ENCODE measurements at places on chromosomes 1 and 21. TPM values are rescaled to one million over a fixed set of nuclear protein-coding genes. Genes with fewer than 3 reads are reported as not detected.

DNA sequence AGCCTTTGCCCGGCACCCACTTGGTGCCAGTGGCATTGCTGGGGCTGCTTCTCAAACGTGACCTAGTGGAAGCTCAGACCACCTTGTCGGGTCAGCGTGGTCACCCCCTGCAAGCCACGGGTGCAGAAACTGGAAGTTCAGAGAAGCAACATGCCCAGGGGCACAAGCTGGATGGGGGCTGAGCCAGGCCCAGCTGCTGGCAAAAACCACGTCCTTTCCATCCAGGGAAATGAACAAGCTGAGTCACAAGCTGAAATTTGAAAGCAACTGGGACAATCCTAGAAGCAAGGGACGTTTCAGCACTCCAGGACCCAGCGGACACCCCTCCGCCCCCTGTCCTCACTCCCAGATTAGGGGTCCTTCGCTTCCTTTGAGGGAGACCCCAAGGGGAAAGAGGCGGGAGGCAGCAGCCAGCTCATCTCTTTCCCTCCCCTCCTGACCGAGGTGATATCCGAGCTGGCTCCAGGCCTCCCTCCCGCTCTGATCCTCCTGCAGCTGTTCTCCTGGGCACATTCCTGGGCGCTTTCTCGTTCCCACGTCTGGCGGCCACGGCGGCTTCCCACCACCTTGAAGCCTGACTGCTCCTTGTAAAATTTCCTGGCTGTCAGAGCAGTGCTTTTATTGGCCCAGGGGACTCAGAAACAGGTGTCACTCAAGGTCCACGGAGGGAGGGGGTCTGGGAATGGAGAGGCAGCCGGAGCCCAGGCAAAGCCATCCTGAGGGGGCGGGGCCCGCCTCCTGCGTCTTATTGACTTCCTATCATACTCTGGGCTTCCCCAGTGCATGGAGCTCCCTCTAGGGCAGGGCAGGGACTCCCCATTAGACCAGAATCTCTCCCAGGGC, 62.8 kb downstream of the PAX7 start:
- DNase-seq, result no peak

C4BPA gene
- total RNA-seq, result 7.5 TPM

AK5 gene
- total RNA-seq, result 111 TPM

DNA sequence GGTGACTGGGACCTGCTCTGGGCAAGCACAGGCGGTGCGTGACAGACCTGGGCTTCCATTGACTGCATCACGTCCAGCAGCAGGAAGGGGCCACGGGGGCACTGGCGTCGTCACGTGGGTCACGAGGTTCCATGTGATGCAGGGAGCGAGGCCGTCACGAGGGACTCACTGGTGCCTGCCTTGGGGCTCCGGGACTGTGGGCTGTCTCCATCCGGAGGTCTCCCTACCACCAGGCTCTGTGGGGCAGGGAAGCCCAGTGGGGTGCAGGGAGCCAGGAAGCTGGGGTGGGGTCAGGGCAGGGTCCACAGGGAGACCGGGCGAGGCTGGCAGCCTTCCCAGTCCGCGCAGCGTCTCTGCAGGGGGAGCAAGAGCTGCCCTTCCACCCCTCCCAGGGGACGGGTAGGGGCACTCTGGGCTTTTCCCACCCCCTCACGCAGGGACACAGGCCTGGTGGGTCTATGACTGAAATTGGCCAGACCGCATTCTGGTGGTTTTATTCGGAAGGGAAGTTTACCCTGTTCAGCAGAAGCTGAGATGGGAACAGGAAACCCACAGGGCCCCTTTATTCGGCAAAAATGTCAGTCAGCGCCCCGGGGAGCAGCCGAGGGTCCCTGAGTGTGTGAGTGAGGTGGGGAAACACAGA, 416 bp upstream of the TNFRSF14 start:
- DNase-seq, result peak; percentile 86

DNA sequence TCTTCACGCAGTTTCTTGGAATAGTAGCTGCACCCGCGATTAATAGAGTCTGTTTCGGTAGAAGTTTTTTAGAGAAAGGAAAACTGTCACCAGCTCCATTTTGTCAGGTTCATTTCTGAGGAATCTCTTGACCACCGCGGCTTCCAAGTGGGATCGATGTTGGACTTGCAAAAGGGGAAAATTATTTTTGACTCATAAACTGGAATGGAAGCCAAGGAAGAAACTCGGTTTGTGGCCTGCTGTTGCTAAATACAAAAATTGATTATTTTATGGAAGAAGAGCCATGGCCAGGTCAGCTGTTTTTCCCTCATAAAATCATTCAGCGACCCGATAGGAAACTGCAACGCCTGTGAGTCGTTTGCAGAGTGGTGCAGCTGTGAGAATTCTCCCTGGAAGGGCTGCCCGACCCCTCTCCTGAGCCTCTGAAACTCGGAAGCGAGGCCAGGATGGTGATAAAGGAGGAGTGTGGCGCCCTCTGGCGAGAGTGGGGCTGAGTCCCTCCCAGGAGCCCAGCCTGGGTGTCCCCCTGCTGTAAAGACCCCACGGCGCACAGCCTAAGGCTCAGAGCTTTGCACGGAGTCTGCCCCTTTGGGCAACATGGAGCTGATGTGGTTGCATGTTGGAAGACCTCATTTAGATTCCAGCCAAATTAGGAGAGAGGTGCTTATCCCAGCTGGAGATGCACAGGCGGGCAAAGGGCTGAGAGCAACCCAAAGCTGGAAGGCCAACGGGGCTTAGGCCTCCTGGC, 83.6 kb upstream of the SLC25A33 start:
- no peak for DNase-seq

- no peak for DNase-seq
These were observed 1.6 kb downstream of the ACAP3 start for GRCh38 chr1:1306070-1306660.

- DNase-seq, result no peak
These were observed 59.6 kb downstream of the RPS6KC1 start for GRCh38 chr1:213110349-213111300.

DNA sequence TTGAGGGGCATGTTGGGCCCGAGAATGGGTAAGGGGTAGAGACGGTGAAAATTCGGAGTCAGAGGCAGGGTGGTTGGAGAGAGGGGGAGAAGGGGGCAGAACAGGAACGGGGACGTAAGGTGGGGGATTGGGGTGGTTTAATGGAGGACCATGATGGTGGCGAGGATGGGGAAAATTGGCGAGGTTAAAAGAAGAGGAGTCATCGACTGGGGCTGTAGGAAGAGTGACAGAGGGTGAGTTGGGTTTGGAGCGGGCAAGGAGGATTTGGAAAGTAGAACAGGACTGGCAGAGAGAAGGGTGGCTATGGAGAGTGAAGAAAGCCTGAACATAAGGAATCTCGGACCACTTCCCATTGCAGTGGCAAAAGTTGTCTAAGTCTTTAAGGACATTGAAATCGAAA, 10.8 kb upstream of the ZBTB48 start:
- no peak for DNase-seq

DNA sequence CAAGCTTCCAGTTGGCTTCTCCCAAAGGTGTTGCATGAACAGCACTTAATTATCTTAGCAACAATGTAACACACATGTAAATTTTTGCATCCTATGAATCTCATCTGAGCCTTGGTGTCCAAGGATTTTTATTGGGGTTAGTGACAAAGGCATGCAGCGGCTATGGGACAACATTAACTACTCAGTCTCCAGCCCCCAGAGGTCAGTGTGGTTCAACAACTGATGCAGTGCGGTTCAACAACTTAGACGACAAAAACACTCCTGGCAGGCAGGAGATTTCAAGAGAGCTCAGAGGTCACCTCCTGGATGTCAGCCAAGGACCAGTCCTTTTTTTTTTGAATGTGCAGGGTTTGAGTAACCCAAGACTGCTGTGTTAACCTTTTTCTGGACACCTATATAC, 77.5 kb upstream of the HMCN1 start:
- no peak for DNase-seq

SPRR1B gene
- total RNA-seq, result not detected

DNA sequence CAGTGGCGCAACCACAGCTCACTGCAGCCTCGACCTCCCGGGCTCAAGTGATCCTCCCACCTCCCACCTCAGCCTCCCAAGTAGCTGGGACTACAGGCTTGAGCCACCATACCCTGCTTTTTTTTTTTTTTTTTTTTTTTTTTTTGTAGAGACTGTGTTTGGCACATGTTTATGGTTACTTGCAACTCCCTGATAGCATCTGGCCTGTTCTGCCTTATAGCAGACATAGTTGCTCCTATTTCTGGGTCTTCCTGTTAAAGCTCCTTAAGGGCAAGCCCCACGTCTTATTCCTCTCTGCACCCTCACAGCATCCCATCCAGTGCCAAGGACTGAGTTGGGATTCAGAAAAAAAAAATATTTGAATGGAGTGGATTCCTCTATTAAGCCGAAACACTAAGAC, 17.1 kb upstream of the CNR2 start:
- no peak for DNase-seq

SHCBP1L gene
- total RNA-seq, result not detected

USF1 gene
- total RNA-seq, result 70.8 TPM

DNA sequence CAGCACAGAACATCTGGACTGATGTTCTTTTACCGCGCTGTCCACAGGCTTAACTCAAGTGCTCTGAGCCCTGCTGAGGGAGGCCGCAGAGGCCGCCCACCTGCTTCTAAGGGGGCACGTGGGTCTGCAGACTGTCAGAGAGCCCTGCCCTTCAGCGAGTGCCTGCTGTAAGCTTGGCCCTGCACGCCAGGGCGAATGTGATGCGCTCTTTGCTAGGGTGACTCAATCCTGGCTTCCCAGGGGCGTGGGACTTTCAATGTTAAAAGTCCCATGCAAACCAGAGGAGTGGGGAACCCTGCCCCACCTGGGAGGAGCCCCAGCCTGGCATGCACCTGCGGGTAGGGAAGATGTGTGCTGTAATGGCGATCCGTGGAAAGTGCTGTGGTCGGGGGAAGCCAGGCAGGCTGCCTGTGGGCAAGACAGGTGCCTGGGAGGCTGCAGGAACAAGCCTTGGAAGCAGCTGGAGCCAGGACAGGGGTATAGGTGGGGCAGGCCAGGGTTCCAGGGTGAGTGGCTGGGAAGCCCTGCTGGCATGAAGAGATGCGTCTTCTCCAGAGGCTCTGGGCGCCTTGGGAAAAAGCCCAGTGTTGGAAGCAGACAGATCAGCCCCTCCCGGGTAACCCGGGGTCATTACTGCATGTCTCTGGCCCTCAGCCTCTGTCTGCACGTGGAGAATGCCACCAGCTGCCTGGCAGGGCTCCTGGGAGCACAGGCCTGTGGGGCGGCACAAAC, 594 bp upstream of the PANK4 start:
- DNase-seq, result no peak

DNA sequence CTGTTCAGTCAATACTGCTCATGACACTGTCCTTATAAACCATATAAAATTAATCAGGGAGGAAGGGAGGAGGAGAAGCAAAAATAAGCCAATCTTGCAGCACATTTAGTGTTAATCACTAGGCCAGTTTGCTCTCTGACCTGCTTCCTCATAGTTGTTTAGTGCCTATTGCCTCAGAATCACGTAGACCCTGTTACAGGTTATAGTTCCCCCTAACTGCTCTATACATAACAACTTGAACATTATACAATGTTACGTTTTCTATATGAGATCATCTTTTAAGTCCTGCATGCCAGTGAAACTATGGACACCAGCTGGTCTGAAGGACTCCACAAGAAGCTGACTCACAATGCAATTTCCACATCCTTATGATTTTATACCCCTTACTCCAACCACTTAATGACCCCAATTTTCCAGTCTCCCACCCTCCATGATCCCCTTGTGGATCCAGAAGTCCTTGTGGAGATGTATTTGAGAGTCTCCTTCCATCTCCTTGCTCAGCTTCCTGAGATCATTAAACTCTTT, 34.9 kb upstream of the TACSTD2 start:
- DNase-seq, result no peak

DNA sequence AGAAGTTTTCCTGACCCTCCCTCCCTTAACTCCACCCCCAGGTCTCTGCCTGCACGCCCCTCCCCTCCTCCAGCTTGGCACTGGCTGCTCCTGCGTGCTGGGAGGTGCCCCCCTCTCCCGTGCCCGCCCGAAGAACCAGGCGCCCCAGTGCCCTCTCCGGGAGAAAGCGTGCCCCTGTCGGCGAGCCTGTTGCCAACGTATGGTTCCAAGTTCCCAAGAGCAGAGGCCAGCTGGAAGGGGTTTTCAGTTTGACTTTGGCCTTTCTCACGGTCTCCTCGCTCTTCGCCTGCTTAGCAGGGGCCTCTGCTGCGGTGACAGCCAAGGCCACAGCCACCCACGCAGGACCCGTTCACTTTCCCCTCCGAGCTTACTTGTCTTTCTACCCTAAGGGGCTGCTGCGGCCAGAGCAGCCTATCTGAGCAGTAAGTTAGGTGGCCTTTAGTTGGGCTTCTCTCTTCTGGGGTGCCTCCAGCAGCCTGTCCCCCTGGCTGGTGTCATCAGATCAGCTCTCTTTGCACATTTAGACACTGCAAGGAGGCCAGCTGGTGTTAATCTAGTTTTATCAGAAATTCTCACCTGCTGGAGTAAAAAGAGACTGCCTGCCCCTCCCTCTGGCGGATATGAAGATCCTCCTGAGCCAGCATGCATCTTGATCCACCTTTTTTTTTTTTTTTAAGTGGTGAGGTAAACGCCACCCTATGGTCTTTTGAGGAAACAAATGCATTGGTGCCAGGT, 1.5 kb downstream of the STUM start:
- peak; percentile 33 for DNase-seq

DNA sequence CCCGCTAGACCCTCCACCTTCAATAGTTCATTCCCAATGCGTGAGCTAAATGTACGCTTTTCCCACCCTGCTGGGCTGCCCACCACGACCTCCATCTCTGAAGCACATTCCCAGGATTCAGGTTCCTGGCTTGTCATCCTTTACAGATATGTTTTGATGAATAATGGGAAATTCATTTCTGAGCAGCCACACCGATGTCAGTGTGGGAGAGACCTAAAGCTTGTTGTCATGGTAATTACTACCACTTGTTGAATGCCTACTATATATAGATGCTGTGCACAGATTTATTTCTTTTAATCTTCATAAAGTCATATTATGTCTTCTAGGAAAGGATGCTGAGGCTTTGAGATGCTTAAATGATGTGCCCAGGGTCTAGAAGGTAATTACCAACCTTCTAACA, 8.0 kb downstream of the RCSD1 start:
- DNase-seq, result no peak

GRCh38 chr1:204756349-204756748, 70.8 kb upstream of the LRRN2 start:
- DNase-seq, result no peak

GSTM5 gene
- total RNA-seq, result 3.6 TPM

MCM3AP gene
- total RNA-seq, result 91.5 TPM

LIPI gene
- total RNA-seq, result not detected

LCE1B gene
- total RNA-seq, result not detected

NFIA gene
- 79.6 TPM for total RNA-seq
